ENCODE measurements at places on chromosomes 2 and 18. TPM values are rescaled to one million over a fixed set of nuclear protein-coding genes. Genes with fewer than 3 reads are reported as not detected.

CNRIP1 gene
- total RNA-seq, result 8.4 TPM

CELF4 gene
- not detected for total RNA-seq

ACOXL gene
- total RNA-seq, result not detected

PLCD4 gene
- 0.76 TPM for total RNA-seq

POTEJ gene
- total RNA-seq, result not detected

- no peak for DNase-seq
Measured at GRCh38 chr18:6576718-6577375, 152.7 kb upstream of the ARHGAP28 start.

- DNase-seq, result no peak
Measured at GRCh38 chr2:152132306-152132705, 33.5 kb upstream of the CACNB4 start.

GRCh38 chr18:25052511-25052921, 299.4 kb downstream of the ZNF521 start:
- DNase-seq, result no peak

GRCh38 chr2:71190656-71191569, 36.0 kb downstream of the PAIP2B start:
- no peak for DNase-seq

DNA sequence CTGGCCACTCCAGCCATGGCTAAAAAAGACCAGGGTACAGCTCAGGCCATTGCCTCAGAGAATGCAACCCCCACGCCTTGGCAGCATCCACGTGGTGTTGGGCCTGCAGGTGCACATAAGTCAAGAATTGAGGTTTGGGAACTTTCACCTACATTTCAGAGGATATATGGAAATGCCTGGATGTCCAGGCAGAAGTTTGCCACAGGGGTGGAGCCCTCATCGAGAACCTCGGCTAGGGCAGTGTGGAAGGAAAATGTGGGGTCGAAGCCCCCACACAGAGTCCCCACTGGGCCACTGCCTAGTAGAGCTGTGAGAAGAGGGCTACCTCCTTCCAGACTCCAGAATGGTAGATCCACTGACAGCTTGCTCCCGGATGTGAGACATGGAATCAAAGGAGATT, 477.3 kb downstream of the LPIN1 start:
- DNase-seq, result no peak

GRCh38 chr2:143705108-143705707, 576.0 kb downstream of the ARHGAP15 start:
- no peak for DNase-seq

DNA sequence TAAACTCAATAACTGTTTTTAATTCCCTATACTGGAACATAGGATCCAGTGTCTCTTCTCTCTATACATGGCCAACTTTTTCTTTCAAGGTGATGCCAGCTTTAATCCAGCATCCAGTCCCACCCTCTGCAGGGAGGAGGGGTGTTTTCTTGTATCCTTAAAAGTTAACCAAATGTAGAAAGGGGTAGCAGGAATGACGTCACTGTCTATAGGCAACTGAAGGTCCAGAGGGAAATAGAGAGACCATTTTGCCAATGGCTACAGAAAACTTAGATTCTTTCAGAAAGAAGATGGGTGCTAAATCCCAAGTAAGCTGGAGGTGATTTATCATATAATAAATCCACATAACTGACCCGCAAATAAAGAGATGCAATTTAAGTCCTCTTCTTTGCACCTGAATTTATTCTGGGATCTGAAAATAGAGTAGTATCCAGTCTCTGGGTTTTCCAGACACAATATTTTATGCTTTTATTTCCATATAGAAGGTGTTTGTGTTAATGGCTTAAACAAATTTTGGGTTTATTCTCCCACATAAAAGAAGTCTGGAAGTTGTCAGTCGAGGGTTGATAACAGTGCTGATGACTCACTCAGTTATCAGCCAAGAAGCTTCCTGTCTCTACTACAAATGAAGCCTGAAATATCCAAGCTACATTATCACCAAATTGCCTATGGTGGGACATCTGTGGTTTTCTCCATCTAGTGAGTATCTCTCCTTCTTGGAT, 5.7 kb upstream of the DNER start:
- DNase-seq, result no peak
